ENCODE measurements at places on chromosomes 5 and 9.

GRCh38 chr9:81377921-81378320, 311.4 kb downstream of the TLE1 start:
- no peak for DNase-seq

- DNase-seq: no peak
These were observed 282.4 kb upstream of the RPS23 start for GRCh38 chr5:82560561-82560960.

DNA sequence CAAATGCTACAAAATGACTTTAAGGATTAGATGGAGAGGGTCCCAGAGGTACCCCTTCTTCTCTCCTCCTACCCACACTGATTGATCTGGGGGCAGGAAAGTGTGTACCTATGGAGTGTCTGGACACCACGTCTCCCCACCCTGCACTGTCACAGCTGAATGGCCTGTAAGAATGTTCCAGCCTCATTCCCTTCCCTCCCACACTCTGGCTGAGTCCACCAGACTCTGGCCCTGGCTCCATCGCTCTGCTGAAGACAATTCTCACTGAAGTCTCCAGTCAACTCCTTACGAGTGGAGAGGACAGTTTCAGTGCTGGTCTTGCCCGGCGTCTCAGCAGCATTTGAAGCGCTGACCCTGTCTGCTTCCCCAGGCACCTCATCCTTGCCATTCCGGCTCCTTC, 105.8 kb downstream of the TTLL11 start:
- no peak for DNase-seq

DNA sequence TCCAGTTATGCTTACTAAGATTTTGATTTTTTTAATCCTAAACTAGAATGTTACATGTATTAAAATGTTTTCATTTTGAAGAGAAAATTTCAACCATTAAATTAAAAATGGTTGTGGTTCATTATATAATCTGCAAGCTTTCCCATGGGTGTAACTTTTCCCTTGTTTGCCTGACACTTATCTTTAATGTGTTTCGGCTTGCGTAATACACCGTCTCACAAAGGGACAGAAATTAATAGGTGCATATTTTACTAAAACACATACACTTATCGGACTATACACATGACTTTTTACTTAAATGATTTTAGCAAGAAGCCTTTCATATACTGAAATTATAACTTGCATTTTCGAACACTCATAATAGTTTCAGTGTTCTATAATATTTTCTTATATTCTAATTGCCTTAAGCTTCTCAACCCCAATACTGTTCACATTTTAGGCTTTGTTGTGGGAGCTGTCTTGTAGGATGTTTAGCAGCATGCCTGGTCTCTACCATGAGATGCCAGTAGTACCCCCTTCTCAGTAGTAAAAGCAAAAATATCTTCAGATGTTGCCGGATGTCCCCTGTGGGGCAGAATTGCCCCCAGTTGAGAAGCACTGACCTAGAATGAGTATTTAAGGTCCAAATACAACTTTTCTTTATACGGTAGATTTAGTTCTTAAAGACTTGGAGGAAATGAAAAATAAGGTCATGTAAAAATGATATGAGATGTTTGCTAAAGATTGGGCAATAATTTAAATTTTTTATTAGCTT, 28.6 kb downstream of the UGCG start:
- no peak for DNase-seq

DNA sequence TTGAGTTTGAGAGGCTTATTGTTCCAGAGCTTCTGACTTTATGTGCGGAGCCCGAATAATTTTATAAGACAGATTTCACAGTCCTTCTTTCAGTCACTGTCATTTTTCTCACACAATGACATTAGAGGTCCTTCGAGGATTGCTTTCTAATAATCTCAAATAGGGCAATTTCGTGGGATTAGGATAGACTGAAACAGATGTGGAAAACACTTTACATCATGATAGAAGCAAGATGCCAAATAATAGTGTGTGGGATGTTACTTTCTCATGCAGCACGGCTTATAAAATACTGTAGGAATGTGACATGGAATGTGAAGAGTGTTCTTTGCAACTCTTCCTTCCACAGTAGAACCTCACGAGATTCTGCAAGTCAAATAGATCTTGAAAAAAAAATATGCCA, 451.3 kb downstream of the SEMA5A start:
- DNase-seq: no peak

- no peak for DNase-seq
These were observed 15.0 kb downstream of the FANCC start for GRCh38 chr9:95302479-95302878.
